Upper lobe of right lung (tissue), 1 donor: ENCODE measurements at places on chromosomes 16 and 17. TPM values are rescaled to one million over a fixed set of nuclear protein-coding genes. Genes with fewer than 3 reads are reported as not detected.
A peak's percentile ranks its signal among the peaks of the same experiment; 100 is the strongest.

The ABCC12 gene
- not detected for total RNA-seq

- H3K27me3 ChIP-seq = peaks cover 4% of the 10 kb centered on the region
- DNase-seq = no peak
- no peak overlapping the region for H3K4me3 ChIP-seq
- no peaks in the 10 kb centered on the region for H3K36me3 ChIP-seq
- peaks cover 63% of the 10 kb centered on the region for H3K4me1 ChIP-seq
Measured at GRCh38 chr16:75262104-75262799, 10.8 kb upstream of the BCAR1 start.

GRCh38 chr17:61366715-61367413, 32.8 kb upstream of the TBX2 start:
- DNase-seq = no peak
- no peaks in the 10 kb centered on the region for H3K36me3 ChIP-seq
- H3K4me1 ChIP-seq = no peaks in the 10 kb centered on the region
- H3K4me3 ChIP-seq = no peak overlapping the region

GRCh38 chr17:1374431-1375177, 25.4 kb downstream of the YWHAE start:
- peaks cover 67% of the 10 kb centered on the region for H3K4me1 ChIP-seq
- no peak overlapping the region for H3K27ac ChIP-seq
- no peak overlapping the region for H3K4me3 ChIP-seq
- no peaks in the 10 kb centered on the region for H3K36me3 ChIP-seq

The TEKT5 gene
- total RNA-seq = not detected

DNA sequence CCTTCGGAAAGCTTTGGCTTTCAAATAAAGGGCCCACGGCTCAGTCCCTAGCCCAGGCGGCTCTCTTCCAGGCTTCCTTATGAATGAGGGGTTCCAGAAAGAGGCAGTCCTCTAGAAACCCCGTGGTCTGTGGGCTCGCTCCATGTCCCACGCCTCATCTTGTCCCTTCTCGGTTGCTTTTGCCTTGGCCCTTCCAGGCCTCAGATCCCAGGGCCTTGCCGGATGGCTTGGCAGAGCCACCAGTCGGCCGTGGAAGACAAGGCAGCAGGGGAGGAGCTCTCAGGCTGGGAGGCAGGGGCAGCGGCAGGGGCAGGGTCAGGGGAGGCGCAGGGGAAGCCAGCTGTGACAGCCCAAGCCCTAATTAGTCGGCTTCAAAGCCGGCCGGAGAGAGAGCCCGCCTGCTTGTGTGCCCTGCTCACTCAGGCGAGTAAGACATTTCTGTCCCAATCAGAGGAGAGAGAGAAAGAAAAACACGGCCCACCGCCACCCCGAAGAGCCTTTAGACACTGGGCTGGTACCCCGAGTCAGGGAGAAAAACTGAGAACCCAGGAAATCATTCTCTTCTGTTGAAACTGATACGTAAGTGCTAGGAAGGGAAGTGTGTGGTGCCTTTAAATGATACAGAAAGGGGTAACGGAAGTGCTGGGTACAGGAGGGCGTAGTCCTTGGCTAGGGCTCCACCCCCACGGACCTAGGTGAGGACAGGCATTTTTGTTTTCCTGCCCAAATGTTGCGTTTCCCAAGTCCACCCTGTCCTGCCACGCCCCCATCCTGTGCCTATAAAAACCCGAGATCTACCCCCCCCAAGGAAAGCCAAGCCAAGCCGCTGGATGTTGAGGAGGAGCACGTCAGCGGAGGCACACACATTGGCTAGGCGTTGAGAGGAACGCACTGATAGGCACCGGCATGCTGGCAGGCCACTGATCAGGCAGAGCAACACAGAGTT, 27.8 kb upstream of the MEIOC start:
- no peak overlapping the region for H3K27ac ChIP-seq
- no peak for DNase-seq
- H3K36me3 ChIP-seq = no peaks in the 10 kb centered on the region
- H3K4me3 ChIP-seq = peak overlapping the region; percentile 30
- no peaks in the 10 kb centered on the region for H3K27me3 ChIP-seq

DNA sequence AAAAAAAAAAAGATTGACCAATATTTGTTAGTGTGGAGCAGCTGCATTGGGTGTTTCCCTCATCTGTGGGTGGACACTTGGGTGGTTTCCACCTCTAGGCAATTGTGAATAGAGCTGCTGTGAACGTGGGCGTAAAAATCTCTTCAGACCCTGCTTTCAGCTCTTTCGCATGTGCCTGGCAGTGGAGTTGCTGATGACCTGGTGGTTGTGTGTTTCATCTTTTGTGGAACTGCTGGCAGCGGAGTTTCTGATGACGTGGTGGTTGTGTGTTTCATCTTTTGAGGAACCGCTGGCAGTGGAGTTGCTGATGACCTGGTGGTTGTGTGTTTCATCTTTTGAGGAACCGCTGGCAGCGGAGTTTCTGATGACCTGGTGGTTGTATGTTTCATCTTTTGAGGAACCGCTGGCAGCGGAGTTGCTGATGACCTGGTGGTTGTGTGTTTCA, 21.4 kb downstream of the ZC3H18 start:
- no peaks in the 10 kb centered on the region for H3K4me1 ChIP-seq
- DNase-seq = no peak
- H3K27ac ChIP-seq = no peak overlapping the region
- H3K27me3 ChIP-seq = no peaks in the 10 kb centered on the region

DNA sequence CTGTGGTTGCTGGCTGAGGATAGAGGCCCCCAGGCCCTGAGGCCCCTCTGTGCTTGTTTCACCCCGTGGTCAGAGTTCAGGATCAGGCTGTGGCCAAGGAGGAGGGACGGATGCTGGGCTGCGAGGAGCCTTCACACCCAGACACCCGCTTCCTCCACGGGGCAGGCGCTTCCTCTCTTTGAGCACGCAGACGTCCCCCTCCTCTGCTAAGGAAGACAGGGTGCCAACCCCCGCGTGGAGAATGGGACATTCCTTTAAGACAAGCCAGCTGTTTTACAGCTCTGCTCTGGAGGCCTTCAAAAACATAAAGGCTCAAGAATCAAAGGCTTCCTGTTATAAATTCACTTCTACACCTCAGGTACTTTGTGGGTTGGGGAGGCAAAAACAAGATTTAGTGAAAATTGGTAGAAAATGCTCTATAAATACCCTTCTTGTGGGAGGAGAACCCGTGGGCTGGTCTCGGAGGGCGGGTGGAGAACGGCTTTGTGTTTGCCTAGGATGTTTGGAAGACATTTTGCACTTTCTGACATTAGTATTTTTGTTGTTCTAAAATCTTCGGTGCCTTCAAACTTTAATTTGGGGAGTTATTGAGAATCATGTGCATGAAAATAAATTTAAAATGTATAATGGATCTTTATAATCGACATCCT, 60.8 kb upstream of the FOXF1 start:
- peaks cover under 1% of the 10 kb centered on the region for H3K27me3 ChIP-seq
- no peaks in the 10 kb centered on the region for H3K4me1 ChIP-seq
- no peak for DNase-seq
- H3K36me3 ChIP-seq = no peaks in the 10 kb centered on the region
- no peak overlapping the region for H3K27ac ChIP-seq

DNA sequence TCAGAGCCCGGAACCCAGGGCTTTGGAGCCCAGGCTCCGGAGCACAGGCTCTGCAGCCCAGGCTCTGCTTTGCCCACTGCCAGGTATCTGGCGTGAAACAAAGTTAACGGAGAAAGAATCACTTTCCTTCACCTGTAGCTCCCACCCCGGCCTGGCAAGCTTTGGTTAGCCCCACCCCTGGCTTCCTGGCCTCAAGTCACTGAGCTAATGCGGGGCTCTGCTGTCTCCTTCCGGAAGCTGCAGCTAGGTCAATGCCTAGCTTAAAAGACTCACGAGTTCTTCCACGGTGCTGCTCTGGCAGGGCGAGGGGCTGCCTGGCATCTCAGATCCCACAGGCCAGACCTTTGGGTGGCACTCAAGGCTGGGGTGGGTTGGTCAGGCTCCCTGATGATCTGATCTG, 21.1 kb upstream of the SPPL2C start:
- no peak overlapping the region for H3K4me3 ChIP-seq
- no peak overlapping the region for H3K27ac ChIP-seq
- H3K27me3 ChIP-seq = peaks cover 6% of the 10 kb centered on the region
- no peak for DNase-seq

DNA sequence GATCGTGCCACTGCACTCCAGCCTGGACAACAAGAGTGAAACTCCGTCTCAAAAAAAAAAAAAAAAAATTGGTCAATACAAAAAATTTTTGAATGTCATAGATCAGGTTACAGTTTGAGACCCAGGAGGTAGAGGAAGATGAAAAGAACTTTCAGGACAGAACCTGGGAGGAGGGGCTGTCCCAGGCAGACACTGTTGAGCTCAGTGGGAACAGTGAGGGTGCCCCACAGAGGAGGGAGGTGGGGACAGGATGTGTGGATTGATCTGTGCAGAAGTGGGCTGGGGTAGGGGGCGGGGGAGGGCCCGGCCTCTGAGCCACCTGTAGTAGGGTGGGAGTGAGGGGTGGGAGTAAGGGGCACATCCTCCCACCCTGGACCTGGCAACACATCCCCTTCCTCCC, 58.3 kb downstream of the PRMT7 start:
- H3K4me3 ChIP-seq = no peak overlapping the region
- no peaks in the 10 kb centered on the region for H3K36me3 ChIP-seq
- H3K27ac ChIP-seq = no peak overlapping the region
- no peak for DNase-seq

- H3K27me3 ChIP-seq = no peaks in the 10 kb centered on the region
- H3K4me1 ChIP-seq = peaks cover 3% of the 10 kb centered on the region
- no peaks in the 10 kb centered on the region for H3K36me3 ChIP-seq
- no peak overlapping the region for H3K4me3 ChIP-seq
Measured at GRCh38 chr17:72510351-72511016, 389.7 kb downstream of the SOX9 start.

GRCh38 chr17:17774009-17774881, 62.5 kb downstream of the SREBF1 start:
- no peak for DNase-seq
- H3K4me3 ChIP-seq = no peak overlapping the region
- H3K36me3 ChIP-seq = no peaks in the 10 kb centered on the region
- H3K27me3 ChIP-seq = no peaks in the 10 kb centered on the region

The KRTAP3-1 gene
- total RNA-seq = not detected

GRCh38 chr16:80463751-80464495, 76.9 kb upstream of the DYNLRB2 start:
- H3K4me3 ChIP-seq = no peak overlapping the region
- H3K27ac ChIP-seq = no peak overlapping the region
- H3K27me3 ChIP-seq = no peaks in the 10 kb centered on the region

DNA sequence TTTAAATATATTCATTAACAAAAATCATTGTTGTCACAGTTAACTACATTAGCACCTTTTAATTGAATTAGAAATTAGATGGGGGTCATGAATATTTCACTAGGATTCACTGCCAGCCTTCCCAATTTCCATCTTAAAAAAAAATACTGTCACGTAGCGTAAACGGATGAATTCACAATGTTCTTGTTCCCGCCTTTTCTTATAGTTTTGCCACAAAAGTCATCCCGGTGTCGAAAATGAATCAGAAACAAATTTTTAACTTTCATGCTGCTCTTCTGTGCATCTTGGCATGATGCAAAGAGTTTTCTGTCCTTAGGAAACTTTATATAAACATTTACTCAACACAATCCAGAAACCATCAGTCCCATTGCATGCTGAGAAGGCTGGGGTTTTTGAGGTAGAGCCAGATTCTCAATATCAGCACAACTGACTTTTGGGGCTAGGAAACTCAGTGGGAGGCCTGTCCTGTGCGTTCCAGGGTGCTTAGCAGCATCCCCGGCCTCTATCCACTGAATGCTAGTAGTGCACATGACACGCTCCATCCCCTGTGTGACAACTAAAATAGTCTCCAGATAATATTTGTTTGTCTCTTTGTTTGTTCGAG, 252.9 kb upstream of the XYLT1 start:
- no peak overlapping the region for H3K27ac ChIP-seq
- no peaks in the 10 kb centered on the region for H3K36me3 ChIP-seq
- no peaks in the 10 kb centered on the region for H3K27me3 ChIP-seq
- DNase-seq = no peak
- no peaks in the 10 kb centered on the region for H3K4me1 ChIP-seq

The KRTAP9-8 gene
- total RNA-seq = not detected

The TBC1D26 gene
- total RNA-seq = not detected

GRCh38 chr16:31025339-31025738, 8.0 kb upstream of the STX4 start:
- H3K27me3 ChIP-seq = no peaks in the 10 kb centered on the region
- H3K4me3 ChIP-seq = no peak overlapping the region
- H3K4me1 ChIP-seq = no peaks in the 10 kb centered on the region

GRCh38 chr17:45230410-45230786, 8.7 kb downstream of the FMNL1 start:
- no peak overlapping the region for H3K4me3 ChIP-seq
- DNase-seq = no peak
- peaks cover 6% of the 10 kb centered on the region for H3K36me3 ChIP-seq
- peak overlapping the region; percentile 30 for H3K27ac ChIP-seq
- peaks cover 39% of the 10 kb centered on the region for H3K4me1 ChIP-seq

The NRN1L gene
- total RNA-seq = 0.69 TPM

DNA sequence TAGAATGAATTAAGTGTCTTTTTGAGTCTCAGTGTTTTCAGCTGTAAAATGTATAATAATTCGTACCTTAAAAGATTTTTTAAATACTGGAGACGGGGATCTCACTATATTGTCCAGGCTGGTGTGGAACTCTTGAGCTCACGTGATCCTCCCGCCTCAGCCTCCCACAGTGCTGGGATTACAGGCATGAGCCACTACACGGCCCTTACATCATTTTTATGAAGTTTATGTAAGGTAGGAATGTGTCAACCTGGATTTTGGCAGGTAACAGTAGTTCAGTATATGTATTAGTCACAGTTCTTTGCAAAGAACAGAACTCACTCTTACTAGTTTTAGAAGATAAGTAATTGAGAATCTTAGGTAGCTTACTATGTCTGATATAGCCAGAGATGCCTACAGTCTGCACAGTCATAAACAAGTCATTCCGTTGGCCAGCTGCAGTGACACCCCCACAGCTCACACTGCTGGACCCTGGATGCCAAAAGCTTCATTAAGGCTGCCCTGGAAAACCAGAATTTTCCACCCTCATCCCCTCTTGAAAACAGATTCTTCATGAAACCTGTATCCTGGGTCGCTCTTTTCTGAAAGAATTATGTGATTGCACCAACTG, 583 bp upstream of the COX6A2 start:
- H3K4me1 ChIP-seq = peaks cover 4% of the 10 kb centered on the region
- no peaks in the 10 kb centered on the region for H3K27me3 ChIP-seq
- no peak overlapping the region for H3K4me3 ChIP-seq
- H3K36me3 ChIP-seq = no peaks in the 10 kb centered on the region

DNA sequence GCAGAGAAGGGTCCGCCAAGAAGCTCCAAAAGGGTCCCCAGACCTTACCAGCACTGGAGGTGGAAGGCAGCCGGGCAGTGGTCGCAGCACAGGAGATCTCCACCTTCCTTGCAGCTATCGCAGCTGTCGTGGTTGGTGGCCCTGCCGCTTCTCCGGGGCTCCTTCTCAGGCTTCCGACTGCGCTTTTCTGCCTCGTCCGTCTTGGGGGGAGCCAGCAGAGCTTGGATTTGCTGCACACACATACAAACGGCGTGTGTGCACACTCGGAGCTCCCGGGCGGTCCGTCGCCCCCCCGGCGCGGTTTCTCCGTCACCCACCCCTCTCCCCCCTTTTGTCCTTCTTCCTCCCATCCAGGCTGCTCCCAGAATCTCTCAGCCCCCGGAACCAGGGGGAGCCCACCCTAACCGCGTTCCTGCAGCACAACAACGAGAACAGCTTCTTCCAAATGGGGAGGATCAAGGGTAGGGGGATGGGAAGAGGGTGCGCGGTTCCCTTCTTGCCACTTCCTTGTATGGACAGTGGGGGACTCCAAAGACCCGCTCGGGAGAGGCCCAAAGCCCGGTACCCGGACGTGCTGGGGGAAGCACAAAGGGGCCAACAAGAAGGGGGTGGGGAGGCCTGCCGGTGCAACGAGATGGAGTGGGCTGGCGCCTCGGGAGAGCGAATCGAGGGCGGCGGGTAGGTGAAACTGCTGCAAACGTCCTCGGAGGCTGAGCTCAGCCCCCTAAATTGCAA, 1.1 kb downstream of the PHF12 start:
- no peaks in the 10 kb centered on the region for H3K36me3 ChIP-seq
- no peaks in the 10 kb centered on the region for H3K27me3 ChIP-seq
- peak; percentile 81 for DNase-seq
- peak overlapping the region; percentile 95 for H3K27ac ChIP-seq
- peak overlapping the region; percentile 89 for H3K4me3 ChIP-seq
